ENCODE measurements at places on chromosomes 11 and 22.
A peak's percentile ranks its signal among the peaks of the same experiment; 100 is the strongest.

- no peak for DNase-seq
These were observed 71.2 kb upstream of the NECTIN1 start for GRCh38 chr11:119800171-119800570.

DNA sequence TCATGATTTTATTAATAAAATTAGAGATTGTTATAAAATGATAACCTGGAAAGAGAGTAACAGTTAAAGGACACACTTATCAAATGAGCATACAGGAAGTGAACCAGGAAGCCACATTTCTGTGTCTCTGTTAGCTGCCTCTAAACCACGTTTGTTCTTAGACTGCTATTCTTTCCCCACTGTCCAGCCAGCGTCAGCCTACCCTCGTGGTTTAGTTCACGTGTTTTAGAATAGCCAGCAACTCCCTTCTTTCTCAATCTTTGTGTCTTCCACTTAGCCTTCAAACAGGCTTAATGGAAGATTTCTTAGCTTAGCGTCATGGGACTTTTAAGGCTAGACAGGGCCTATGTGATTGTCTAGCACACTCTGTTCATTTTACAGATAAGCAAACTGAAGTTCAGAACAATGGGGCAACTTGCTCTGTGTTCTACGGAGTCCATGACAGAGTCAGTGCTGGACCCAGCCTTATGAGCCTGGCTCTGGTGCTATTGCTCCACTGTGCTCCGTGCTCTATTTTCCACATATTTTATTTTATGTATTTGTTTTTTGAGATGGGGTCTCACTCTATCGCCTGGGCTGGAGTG is 27.2 kb downstream of the GRAMD1B start:
- DNase-seq, result peak; percentile 87

DNA sequence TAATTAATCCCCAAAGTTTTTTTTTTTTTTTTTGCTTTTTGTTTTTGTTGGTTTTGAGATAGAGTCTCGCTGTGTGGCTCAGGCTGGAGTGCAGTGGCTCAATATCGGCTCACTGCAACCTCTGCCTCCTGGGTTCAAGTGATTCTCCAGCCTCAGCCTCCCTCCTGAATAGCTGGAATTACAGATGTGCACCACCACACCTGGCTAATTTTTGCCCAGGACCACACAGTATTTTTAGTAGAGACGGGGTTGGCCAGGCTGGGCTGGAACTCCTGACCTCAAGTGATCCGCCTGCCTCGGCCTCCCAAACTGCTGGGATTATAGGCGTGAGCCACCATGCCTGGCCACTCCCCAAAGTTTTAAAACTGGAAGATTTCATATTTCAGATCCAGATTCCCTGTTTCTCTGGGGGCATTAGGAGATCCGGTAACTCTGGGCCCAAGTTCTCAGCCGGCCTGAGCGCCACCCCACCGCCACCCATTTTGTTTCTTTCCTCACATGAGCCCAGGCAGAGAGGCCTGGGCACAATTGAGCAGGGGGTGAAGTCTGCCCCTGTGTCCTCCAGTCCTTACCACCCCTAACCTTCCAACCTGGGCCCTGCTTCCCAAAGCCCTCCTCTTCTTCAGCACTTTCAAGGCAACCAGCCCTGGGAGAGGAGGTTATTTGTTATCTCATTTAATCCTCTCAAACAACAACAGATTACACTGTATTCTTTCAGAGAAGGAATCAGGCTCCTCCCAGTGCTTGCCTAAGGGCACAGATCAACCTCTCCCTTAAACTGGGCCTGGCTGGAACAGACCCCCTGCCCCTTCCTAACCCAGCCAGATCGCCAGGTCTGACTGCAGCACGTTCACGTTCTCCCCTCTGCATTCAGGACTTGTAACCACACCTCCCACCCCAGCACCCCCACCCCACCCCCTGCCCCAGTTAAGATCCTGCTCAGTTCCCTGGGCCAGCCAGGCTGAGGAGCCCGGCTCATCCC is 1.9 kb upstream of the CSNK1E start:
- DNase-seq, result no peak

- no peak for DNase-seq
These were observed 16.2 kb upstream of the ACCSL start for GRCh38 chr11:44031549-44031948.

DNA sequence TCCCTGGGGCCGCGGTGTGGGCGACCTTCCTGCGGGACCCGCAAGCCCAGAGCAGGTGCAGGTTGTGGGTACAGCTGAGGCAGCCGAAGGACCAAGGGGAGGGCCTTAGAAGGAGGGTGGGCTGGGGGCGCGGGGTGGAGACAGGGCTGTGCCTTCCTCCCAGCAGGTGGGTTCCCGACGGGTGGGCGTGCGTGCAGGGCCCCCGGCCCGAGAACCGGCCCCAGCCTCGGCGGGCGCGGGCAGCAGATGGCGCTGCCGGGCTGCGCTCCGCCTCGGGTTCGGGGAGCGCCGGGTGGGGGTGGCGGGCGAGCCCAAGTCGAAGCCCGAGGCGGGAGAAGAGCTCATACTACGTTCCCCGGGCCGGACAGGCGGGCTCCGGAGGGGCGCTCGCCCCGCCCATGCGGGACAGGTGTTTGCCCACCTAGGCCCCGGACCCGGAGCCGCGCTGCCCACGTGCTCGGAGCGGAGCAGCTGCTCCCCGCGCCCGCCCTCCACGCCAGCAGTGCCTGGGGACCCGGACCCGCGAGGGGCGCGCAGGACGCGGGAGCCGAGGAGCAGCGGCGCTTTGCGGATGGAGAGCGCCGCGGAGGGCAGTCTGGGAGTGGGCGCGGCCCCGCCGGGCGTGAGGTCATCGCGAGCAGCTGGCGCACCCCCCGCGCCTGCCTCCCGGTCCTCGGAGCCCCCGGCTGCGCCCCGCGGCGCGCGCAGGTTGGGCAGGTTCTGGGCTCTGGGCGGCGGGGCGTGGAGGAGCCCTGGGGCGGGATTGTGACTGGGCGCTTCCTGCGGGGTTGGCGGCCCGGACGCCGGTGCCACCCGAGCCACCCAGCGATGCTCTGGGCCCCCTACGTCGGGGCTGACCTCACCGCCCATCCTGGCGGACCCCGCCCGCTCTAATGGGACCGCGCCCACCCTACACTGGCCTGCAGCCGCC is 25.3 kb downstream of the DUSP8 start:
- no peak for DNase-seq

DNA sequence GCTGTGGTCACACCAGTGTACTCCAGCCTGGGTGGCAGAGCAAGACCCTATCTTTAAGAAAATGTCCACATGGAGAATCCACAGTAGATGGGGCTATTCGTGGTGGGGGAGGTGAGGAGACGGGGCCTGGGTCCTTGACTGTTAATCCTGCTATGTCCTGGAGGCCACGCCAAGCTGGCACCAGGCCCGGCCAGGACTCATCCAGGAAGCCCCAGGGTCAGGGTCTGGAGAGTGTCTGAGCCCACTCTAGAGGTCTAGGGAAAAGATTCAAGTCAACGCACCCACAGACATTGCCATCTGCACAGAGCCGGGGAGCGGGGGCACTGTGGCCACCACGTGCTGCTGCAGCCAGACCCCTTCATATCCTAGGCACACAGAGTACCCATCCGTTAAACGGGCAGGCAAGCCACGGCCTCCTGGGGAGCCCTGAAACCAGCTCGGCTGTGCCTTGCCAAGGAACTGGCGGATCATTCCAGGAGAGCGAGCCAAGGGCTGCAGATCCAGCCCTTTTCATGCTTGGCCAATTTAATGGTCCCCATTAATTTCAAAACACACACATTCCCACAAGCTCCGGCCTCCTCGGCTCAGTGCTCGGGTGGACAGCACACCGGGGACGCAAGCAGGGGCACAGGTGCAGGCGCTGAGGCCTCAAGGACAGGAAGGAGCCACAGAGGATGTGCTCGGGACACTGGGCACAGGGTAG is 24.7 kb downstream of the MACROD1 start:
- DNase-seq, result no peak

DNA sequence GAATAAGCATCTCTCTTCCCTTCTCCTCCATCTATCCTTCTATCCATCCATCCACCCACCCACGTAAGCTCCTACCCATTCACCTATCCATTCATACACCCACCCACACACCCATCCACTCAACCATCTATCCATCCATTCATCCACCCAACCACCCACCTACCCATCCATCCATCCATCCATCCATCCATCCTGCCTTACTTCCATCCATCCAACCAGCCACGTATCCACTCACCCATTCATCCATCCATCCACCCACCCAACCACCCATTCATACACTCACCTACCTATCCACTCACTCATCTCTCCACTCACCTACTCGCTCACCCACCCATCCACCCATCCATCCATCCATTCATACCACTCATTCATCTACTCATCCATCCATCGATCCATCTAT is 13.2 kb downstream of the TNNT3 start:
- DNase-seq, result no peak

All from amniotic epithelial cell (primary cell).